H4 (cell line): ENCODE measurements at places on chromosomes 3 and 15. TPM values are rescaled to one million over a fixed set of nuclear protein-coding genes. Genes with fewer than 3 reads are reported as not detected.

Gene USP3
- total RNA-seq = 31.0 and 48.3 TPM in 2 replicates

Gene ZNF501
- 1.7 and 1.9 TPM in 2 replicates for total RNA-seq

Gene CCNB2
- total RNA-seq = 181 and 210 TPM in 2 replicates

Gene MELTF
- 4.9 and 7.0 TPM in 2 replicates for total RNA-seq

Gene CASR
- total RNA-seq = not detected in 2 replicates

Gene PGBD4
- 1.0 and 1.4 TPM in 2 replicates for total RNA-seq

Gene AGBL1
- not detected in 2 replicates for total RNA-seq

Gene MAP1A
- 32.9 and 40.6 TPM in 2 replicates for total RNA-seq

Gene SLC6A11
- 0.12 TPM in 1 of 2 replicates, not detected in the other for total RNA-seq

Gene STRIT1
- total RNA-seq = not detected in 2 replicates

Gene NR2E3
- not detected in 2 replicates for total RNA-seq

Gene AGTR1
- total RNA-seq = 0.45 and 0.53 TPM in 2 replicates

Gene AMIGO3
- not detected in 2 replicates for total RNA-seq

Gene GP9
- total RNA-seq = not detected in 2 replicates

Gene PRRT3
- total RNA-seq = 3.0 and 3.4 TPM in 2 replicates

GRCh38 chr3:182485301-182485700, 308.0 kb upstream of the ATP11B start:
- DNase-seq = no peak

DNA sequence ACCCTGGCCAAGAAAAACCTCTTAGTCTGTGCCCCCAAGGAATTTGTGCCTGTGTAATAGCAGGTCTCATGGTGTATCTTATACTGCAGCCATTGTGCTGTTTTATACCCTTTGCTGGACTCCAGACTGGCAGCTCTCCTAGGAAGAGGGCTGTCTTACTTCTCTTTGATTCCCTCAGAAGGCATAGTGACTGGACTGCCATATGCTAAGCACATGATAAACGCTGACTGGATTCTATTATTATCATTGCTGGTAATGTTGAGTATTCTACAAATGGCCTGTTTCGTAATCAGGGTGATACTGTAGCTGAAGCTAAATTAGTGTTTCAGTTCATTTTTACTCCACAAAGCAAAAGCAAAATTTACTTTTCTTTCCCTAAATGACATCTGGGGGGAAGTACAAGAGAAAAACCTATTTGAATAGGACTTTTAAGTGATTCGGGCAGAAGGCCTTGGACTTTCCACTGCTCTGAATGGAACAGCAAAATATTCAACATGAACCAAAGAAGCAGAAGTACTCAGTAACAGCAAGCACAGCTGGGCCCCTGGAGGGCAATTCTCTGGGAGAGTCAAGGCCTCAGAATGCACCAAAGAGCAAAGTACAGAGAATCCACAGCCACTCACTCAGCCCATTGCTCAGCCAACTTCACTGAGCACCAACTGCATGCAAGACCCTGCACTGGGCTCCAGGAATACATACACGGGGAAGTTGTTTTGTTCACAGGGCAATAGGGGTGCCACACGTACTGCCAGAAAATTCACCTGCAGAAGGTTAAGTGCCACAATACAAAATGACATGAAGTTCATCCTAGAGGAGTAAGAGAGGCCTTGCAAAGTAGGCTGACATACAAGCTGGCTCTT, 7.9 kb upstream of the BCL2A1 start:
- DNase-seq = no peak

DNA sequence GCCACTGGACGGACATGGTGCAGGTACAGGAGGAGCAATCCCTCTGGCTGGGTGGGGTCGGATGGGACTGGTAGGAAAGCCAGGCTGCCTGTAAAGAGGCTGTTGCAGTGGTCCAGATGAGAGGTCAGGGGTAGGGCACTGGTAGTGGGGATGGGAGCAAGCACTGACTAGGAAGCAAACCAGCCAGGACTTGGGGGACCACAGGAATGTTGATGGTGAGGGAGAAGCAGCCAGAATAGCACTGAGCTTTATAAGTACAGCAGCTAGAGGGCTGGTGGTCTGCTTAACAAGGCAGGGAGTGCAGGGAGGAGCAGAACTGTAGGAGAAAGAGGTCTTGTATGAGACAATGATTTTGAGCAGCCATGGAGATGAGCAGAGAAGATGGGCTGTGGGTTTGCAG, 38.7 kb upstream of the PTPN23 start:
- DNase-seq = no peak

- no peak for DNase-seq
Observed at GRCh38 chr3:12970684-12971083, 102.5 kb downstream of the IQSEC1 start.

DNA sequence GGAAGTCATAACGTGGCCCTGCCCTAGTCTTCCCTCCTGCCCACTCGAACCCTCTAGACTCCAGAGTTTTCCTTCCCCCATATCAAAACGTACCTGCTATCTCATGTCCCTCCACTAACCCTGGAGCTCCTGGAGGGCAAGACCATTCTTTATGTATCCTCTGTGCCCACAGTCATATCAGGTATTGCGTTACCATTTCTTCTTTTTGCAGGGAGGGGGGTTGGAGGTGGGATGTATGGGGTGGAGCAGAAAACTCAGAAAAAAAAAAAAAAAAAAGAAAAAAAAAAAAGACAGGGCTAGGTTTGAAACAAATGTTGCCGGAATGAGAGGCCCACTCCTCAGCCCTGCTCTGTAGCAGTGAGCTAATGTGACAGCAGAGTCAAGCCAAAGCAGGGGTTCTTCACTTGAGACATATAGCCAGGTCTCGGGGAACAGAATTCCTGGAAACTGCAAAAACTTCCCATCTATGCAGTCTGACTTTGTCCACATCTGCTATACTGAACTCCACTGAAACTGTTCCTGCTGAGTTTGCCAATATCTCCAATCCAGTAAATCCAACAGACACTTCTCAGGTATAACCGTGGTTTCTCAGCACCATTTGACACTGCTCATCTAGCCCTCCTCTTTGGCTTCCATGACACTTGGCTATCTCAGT, 31.1 kb downstream of the PARP16 start:
- DNase-seq = no peak

DNA sequence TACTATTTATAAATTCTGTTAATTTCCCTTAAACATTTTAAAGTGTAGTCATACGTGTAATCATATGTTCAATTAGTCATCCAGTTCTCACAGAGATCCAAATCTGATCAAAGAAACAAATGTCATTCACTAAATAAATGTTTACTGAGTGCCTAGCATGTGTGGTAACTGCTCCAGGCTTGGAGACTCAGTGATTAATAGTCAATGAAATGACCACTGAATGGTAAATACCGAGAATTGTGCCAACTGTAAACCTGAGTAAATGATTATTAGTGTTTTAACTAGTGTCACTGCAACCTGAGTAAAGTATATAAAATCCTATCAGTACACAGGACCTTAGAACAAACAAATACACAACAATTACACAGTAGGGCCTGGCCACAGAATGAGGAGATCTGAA, 52.3 kb downstream of the SH3GL3 start:
- no peak for DNase-seq

GRCh38 chr3:49702672-49703071, 13.3 kb downstream of the RNF123 start:
- no peak for DNase-seq

- no peak for DNase-seq
Observed at GRCh38 chr15:26928051-26928450, 42.9 kb upstream of the GABRG3 start.

DNA sequence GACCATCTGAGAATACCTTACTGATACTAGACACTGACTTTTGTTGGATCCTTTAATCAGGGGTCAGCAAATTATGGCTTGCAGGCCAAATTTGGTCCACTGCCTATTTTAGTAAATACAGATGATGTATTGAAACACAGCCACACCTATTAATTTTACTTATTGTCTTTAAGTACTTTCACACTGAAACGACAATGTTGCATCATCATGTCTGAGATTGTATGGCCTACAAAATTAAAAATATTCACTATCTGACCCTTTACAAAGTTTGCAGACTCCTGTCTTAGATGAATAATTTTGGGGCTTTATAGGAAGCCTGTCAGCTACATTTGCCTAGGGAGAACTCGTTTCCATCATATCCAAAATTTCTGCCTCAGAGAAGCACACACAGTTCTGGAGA, 503.2 kb upstream of the TGFBR2 start:
- DNase-seq = no peak

GRCh38 chr3:162122405-162122804, 625.8 kb downstream of the OTOL1 start:
- no peak for DNase-seq

DNA sequence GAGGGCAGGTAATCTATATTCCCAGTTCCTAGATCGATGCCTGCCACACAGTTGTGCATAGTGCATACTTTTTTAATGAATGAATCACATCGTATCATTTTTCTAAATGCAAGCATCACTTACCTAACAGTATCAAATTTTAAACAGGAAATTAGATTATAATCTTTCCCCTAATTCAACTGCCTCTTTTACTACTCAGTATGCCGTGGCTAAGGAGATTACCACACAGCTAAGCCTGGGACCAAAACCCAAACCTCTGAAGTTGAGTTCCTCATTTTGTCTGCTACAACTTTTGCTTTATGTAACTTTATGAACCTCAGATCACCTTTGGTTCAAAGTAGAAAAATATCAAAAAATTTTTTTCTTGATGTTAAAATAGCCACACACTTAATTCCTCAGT, 53.2 kb upstream of the FNDC3B start:
- DNase-seq = no peak

- DNase-seq = no peak
Observed at GRCh38 chr15:40282869-40283614, at the start of gene ANKRD63. Gene ANKRD63 (minus strand): TSS chr15:40283064. CDS start chr15:40282586, 478 bp downstream.

- DNase-seq = no peak
Observed at GRCh38 chr3:125309476-125309875, 65.6 kb downstream of the ZNF148 start.

- DNase-seq = no peak
Observed at GRCh38 chr3:123695731-123696640, 111.1 kb upstream of the HACD2 start.

- no peak for DNase-seq
Observed at GRCh38 chr15:90683876-90684275, 33.3 kb upstream of the BLM start.

DNA sequence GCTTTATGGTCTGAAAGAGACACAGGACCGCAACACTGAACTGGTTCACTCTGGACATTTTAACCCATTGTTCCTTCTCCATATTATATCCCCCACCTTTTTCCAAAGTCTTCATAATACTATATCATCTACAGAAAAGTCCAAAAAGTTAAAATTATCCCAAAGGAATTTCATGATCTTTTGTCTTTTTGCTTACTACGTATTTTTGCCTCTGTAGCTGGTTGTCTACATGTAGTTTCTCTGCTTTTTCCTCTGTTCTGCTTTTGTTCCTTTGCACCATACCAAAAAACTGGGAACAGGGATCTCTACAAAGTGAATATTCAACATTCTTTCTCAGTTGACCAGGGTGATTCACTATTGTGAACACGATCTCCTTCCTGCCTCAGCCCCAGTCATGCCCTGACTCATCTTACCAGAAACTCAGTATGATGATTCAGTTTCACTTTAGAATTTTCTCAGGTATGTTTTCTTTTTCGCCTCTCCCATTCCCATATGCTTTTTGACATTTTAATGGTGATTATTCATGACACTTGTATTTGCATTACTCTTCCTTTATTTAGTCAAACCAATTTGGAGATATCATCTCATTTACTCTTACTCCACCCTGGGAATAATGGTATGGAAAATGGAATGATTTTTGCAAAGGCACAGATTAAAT, 14.5 kb downstream of the EMC4 start:
- DNase-seq = peak; percentile 27

DNA sequence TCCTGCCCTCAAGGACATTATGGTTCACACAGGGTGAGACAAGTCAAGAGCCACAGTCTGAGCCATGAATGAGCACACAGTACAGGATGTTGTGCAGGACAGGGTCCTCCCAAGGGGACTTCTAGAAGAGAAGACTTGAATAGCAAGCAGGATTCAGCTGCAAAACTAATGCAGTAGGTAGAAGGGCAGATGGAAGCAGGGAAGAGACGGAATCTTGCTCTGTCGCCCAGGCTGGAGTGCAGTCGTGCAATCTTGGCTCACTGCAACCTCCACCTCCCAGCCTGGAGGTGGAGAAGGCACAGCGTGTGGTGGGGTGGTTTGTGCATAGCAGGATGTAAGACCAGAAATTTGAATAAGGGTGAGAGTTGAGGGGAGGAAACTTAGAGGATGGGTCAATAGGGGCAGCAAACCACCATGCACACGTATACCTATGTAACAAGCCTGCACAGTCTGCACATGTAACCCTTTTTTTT, 8.0 kb downstream of the BCL2L10 start:
- DNase-seq = no peak

GRCh38 chr3:77599948-77600347, 560.0 kb downstream of the ROBO2 start:
- DNase-seq = no peak

- DNase-seq = no peak
Observed at GRCh38 chr3:133360476-133360875, 39.4 kb upstream of the BFSP2 start.

- no peak for DNase-seq
Observed at GRCh38 chr15:29472901-29473445, 203.4 kb upstream of the NSMCE3 start.

DNA sequence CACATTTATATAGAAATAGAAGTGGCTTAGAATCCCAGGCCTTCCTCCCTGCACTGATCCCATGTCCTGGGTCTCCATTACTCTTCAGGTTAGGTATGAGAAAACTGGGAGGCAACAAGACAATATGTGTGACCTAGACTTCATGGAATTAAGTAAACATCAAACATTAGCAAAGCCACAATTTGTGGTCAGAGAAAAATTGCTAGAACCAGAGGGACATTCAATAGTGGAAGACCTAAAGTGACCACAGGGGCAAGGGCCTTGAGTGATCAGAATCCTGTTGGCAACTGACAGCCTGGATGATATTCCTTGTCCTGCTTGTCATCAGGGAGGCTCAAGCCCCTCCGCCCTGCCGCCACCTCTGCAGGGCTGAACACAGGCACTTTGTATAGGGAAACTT, 322.8 kb upstream of the CTNNB1 start:
- no peak for DNase-seq

DNA sequence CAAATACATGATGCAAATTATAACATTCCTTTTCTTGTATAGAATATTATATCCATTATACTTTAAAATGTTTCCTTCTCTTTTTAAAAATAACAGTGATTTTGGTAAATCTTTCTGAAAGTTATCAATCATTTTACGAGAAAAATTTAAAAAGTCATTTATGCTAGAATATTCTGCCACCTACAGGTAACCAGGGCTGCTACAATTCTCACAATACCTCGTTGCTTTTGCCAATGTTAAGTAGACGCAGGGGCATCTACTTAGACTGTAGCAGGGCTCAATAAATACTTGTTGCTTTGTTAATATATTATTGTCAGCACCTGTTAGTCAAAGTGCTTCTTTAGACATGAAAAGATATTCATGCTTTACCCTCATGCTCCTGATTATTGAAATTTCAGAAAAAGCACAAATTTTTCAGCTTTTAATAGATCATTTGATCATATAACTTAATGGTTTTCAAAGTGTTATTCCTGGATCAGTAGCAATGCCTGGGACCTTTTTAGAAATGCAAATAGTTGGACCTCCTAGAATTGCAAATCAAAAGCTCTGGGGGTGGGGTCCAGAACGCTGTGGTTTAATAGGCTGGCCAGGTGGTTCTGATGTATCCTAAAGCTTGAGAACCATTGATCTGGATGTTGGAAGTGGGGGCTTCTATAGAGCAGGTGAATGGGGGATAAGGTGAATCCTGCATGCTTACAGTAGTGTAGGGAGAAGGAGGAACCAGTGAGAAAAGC, 223.6 kb upstream of the PDZRN3 start:
- no peak for DNase-seq
